ENCODE measurements at places on chromosomes 1 and 21. TPM values are rescaled to one million over a fixed set of nuclear protein-coding genes. Genes with fewer than 3 reads are reported as not detected.

Gene RGS18
- total RNA-seq = 1.0 TPM

Gene CYP4A22
- 0.47 TPM for total RNA-seq

Gene CCDC17
- 0.16 TPM for total RNA-seq

DNA sequence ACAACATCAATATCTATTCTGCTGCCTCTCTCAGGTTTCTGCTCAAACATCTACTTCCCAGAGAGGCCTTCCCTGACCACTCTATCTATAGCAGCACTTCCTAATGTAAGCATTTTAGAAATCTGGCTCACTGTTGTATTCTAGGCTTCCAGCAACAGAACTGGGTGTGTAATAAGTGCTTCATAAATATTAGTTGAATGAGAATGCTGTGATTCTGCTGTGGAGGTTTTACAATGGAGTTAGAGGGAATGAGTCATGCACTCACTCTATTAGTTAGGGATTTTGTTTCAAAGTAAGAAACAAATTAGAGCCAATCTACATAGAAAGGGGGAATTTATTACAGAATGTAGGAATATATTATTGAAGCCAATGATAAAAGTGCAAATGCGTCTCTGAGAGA lies 38.6 kb upstream of the SLC35F3 start:
- H3K36me3 ChIP-seq = no peaks in the 10 kb centered on the region
- DNase-seq = no peak
- H3K27ac ChIP-seq = no peak overlapping the region
- no peaks in the 10 kb centered on the region for H3K4me1 ChIP-seq
- no peak overlapping the region for H3K4me3 ChIP-seq

DNA sequence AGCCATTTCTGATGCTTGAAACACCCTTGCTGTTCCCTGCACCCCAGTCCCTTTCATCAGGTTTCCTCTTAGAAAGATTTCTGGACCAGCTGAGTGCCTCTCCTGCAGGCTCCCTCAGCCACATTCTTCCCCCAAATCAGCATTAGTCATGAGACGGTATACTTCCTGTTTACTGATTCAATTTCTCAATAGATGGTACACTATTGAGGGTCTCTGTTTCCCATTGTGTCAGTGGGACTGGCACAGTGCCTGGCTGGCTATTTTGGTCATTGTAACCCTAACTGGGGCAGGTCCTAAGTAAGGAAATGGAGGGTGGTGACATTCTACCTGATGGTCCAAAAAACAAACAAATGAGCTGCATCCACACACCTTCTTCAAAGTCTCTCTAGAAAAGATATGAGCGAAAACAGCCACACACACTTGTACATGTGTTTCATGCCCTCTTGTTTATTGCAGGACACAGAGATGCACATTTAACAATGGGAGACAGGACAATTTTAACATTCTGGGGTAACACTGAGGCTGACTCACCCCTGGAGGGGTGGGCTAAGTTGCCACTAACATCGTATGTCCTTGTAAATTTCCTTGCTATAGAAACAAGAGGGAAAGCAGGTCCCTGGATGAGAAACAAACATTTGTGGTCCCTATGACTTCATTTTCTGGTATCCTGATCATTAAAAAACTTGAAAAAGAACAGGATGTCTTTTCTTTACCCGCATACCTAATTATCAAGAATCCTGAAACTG lies 77.5 kb downstream of the RRAGC start:
- DNase-seq = no peak
- H3K27me3 ChIP-seq = peaks cover 57% of the 10 kb centered on the region
- H3K4me3 ChIP-seq = no peak overlapping the region
- H3K27ac ChIP-seq = no peak overlapping the region
- H3K4me1 ChIP-seq = no peaks in the 10 kb centered on the region
- H3K36me3 ChIP-seq = no peaks in the 10 kb centered on the region

DNA sequence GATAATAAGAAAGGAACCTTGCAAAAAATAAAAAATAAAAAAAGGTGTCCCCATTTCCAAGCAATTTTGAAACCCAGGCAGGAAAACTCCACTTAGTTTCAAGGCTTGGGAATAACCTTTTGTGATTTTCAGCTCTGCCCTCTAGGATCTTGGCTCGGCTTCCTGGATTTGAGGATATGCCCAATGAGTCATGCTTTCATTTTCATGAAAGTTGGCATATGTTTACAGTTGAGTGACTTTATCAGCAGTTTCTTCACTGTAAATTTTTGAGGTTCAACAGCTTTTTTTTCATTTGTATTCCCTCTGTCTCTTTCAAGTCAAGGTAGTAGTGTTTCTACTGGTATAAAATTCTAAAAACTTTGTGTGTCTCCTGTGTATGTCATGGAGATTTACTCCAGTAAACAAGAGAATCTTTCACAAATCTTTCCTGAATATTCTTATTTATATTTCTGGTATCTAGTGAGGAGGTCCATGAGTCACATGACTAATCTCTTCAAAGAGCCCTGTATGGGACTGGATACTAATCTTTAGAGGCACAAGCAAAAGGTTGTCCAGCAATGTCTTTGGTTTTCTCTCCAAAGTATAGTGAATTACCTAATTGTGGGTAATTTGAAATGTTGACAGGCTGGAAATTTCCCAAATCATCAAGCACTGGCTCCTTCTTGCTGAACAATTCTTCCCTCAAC lies 335.3 kb downstream of the BRINP2 start:
- H3K4me1 ChIP-seq = no peaks in the 10 kb centered on the region
- H3K27ac ChIP-seq = no peak overlapping the region
- no peaks in the 10 kb centered on the region for H3K36me3 ChIP-seq
- no peaks in the 10 kb centered on the region for H3K27me3 ChIP-seq

Data from gastrocnemius medialis (tissue), 4 donors.